ENCODE measurements at places on chromosomes 1 and 21.

DNA sequence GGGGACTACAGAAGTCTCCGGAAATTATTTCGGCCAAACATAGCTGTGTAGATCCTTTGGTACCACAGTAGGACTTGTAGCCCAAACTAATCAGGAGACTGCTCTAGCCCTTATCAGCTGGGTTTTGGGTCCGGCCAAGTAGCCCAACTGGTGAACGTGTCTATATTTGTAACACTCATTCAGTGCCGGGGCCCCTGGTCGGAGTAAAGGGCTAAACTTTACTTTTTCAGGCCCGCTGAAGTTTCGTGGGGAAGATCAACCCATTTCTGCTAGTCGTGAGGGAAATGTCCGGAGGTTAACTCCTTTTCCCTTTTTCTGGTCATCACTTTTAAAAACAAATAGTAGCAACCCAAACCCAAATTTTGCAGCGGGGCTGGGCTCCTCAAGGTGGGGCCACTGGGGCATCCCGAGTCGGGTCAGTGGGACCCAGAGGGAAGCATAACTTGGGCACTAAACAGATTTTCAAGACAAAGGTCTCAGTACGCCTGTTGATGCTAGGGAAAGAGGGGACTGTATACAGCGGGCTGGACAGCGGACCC is 1.7 kb downstream of the LHX9 start:
- DNase-seq, result no peak

- no peak for DNase-seq
Measured at GRCh38 chr1:119549719-119550132, 42.7 kb downstream of the HSD3B1 start.

GRCh38 chr1:246631426-246631825 is 65.2 kb downstream of the CNST start:
- no peak for DNase-seq

GRCh38 chr21:46585191-46585953 is 19.5 kb downstream of the S100B start:
- DNase-seq, result no peak

DNA sequence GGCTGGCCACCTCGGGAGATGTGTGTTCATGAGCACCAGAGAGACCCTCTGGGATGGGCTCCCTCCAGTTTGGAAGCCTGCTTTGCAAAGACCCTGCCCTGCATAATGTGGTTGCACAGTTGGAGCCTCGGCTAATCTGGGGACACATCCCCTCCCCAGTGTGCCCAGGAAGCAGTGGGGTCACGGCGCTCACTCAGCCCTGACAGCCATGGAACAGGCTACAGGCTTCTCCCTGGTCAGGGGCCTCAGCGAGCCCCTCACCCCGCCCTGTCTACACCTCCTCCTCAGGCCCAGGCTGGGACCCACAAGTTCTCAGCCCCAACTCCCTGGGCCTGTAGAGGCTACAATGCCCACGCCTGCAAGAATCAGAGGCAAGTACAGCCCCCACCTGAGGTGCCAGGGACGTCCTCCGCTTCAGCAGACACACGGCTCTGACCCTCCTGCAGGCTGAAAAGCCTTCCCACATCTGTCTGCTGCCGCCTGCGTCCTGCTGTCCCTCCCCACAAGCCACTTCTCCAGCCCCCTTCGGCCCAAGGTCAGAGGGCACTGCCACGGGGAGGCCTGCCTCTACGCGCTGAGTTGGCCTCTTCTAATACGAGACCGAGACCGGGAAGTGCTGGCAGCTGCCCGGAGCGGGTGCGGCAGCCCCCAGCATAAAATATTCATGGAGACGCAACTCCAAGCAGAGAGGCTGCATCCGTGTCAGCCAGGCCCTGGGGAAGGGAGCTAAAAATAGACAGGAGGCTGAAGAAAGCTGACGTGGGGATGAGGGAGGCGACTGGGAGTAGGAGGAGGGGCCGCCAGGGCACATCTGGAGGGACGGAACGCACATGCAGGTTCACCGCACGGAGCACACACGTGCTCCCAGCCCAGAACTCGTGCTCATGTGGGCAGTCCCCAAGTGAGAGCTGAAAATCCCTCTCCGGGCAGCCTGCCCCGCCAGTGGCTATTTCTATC is 15.2 kb upstream of the GPR153 start:
- no peak for DNase-seq
